NAMALWA (cell line): ENCODE measurements at places on chromosomes 1 and 21.

- no peak for DNase-seq
Observed at GRCh38 chr1:59103457-59103856, 193.4 kb upstream of the FGGY start.

GRCh38 chr1:200866521-200866920, 6.3 kb upstream of the GPR25 start:
- DNase-seq = no peak

DNA sequence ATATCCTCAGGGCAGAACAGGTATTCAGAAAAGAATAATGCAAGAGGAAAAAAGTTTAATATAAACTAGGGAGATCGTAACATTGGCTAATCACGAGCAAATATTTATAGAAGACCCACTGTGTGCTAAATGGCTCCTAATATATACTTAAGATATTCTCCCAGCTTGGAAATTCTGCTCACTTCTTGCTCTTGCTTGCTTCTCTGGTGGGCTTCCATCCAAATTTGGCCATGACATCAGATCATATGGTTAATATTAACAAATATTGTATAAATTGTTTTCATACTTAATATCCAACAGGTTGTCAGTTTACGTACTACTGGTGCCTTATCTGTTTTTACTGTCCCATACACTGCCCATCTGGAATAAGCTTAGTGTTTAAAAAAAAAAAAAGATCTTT, 1.1 kb downstream of the COX20 start:
- DNase-seq = peak; percentile 28

- no peak for DNase-seq
Observed at GRCh38 chr1:98881901-98882300, 122.8 kb downstream of the PLPPR5 start.

DNA sequence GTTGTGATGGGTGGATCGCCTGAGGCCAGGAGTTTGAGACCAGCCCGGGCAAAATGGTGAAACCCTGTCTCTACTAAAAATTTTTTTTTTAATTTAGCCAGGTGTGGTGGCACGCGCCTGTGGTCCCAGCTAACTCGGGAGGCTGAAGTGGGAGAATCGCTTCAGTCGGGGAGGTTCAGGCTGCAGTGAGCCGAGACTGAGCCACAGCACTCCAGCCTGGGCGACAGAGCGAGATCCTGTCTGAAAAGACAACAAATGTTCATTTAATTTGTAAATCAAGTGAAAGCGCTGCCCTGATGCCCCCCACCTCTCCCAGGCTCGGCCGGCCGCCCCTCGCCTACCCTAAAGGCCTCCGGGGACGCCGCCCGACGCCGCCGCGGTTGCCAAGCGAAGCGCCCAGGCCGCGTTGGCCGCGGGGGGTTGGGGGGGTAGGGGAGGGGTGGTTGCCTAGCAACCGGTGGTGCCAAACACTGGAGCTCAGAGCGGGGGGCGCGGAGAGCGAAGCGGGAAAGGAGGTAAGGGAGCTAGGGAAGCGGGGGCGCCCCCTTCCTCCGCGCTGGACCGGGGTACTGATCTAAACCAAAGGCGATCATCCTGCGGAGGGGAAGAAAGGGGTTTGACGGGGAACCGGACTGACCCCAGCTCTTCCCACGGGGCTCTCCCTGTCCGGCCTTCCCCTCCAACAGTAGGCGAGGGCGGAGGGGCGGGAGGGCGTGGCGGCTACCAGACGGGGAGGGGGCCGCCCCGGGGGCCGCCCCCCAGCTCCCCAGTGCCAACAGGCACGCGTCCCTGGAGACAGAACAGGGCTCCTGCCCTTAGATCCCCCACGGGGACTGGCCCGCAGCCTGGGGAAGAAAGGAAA, at the start of gene TEKT2:
Gene TEKT2, plus strand, starts transcription at position 460 of the 862 bp plus-strand sequence. CDS start 828 bp downstream, outside the sequence.
- DNase-seq = no peak

DNA sequence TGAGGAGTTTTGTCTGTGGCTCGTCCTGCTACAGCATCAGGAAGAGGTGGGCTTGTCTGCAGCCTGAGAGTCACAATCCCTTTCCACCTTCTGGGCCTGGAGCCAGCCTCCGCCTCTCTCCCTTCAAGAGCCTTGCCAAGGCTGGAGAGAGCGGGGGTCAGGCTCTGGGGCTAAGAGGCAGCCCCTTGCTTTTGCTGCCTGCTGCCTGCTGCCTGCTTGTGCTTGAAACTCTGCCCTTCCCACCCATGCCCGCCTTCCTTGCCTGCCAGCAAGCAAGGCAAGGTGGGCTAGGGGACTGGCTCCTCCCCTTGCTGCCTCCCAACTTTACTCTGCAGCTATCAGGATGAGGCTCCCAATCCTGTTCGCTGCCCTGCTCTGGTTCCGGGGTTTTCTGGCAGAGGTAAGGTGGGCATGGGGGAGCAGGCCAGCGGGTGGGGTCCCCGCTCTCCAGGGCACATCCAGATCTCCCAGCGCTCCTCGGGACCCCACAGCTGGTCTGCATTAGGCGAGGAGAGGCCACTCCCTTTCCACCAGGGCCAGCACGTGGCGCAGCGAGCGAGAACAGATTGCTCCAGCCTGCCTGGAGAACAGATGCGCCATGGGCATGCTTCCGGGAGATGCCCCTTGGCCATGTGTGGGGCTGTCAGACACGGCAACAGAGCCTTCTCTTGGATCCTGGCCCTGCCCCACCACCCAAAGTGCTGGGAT, 7.5 kb upstream of the PTPN7 start:
- no peak for DNase-seq

DNA sequence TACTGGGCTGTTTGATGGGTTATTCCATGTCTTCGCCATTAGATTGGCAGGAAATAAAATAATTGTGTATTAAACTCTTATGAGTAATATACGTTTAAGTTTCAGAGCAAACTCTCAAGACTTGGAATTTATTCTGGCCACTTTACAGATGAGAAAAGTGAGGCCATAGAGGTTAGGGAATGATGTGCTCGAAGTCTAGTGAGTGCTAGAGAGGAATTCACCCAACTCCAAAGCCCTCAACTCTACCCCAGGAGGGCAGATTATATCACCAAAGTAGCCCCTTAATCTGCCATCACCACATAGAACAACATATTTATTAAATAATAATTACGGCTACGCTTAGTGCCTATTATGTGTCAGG, 440 bp upstream of the MUL1 start:
- no peak for DNase-seq

DNA sequence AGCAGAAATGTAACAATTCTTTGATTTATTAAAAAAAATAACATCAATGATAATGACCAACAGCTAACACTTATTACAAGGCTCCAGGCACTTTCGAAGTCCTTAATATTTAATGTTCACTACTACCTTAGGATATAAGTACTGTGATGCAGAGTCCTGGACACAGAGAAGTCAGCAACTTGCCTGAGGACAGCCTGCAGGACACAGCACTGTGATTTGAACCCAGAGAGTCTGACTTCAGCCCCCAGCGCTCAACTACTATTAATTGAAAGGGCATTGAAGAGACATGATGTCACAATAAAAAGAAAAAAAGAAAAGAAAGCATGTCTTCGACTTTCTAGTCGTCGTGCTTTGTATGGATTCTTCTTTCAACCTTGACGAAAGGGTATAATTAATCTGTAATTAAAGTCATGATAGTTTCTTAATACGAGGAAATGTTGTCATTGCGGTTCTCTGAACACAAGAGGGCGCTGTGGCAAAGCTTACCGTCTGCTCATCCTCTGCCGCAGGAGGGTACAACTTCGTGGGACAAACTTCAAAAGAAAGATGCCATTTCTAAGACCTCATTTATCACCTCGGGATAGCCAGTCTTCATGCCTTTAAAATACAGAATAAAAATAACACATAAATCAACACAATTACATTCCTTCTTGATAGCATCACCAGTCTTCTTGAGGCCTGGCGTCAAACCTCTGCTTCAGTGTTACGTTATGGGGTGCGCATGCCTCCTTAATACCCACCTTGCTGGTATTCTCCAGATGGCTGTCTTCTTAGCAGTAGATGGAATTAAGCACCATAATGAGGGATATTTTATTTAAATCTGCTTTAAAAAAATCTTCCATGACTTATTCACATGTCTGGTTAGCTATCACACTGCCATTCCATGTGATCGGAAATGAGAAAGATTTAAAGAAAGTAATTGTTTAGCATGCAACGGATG, 240.1 kb downstream of the DISC1 start:
- peak; percentile 64 for DNase-seq

DNA sequence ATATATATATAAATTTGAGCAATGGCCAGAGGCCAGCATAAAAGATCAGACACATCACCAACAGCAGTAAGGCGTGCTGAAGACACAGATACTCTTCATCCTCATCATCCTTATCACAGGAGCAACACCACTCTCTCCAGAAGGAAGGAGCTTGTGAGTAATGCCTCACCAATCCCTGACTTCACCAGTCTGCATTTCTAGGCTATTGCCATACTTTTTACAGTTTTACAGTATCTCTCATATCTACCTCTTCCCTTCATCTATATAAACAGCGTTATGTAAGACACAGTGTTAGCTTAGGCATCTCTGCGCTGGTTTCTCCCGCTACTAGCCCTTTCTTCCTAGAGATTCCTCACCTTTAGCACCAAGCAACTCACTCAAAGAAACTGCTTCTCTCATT, 2.4 kb upstream of the ABL2 start:
- DNase-seq = no peak

- peak; percentile 57 for DNase-seq
Observed at GRCh38 chr1:17274186-17275170, 25.6 kb downstream of the PADI3 start.
